ENCODE measurements at places on chromosomes 16 and 17. TPM values are rescaled to one million over a fixed set of nuclear protein-coding genes. Genes with fewer than 3 reads are reported as not detected.

The KRT24 gene
- total RNA-seq = not detected

The DPEP1 gene
- total RNA-seq = not detected

The ZNF785 gene
- total RNA-seq = 5.8 TPM

The TNS4 gene
- total RNA-seq = not detected

The MYH8 gene
- not detected for total RNA-seq

The RPS15A gene
- total RNA-seq = 2,756 TPM

The PLXDC1 gene
- total RNA-seq = not detected

The TTLL6 gene
- not detected for total RNA-seq

The NPIPB2 gene
- total RNA-seq = 2.4 TPM

The RUNDC3A gene
- 0.82 TPM for total RNA-seq

The CD300E gene
- not detected for total RNA-seq

The CCL8 gene
- total RNA-seq = not detected

The KRTAP4-4 gene
- total RNA-seq = not detected

The PHOSPHO1 gene
- 0.10 TPM for total RNA-seq

The KSR1 gene
- total RNA-seq = 30.1 TPM

The MEOX1 gene
- total RNA-seq = 1.9 TPM

The PRPSAP2 gene
- 30.6 TPM for total RNA-seq

The NOTUM gene
- 0.78 TPM for total RNA-seq

The MMP2 gene
- total RNA-seq = 246 TPM

The HSPB9 gene
- total RNA-seq = not detected

The CACNG5 gene
- not detected for total RNA-seq

The PPP1R27 gene
- total RNA-seq = not detected

The IL17C gene
- not detected for total RNA-seq

The BCAR1 gene
- 255 TPM for total RNA-seq

The PIGW gene
- 8.6 TPM for total RNA-seq

The KRT20 gene
- not detected for total RNA-seq

The UTP4 gene
- 31.5 TPM for total RNA-seq

The ACE gene
- 117 TPM for total RNA-seq

The GGT6 gene
- total RNA-seq = not detected

The CYTH1 gene
- 45.6 TPM for total RNA-seq

The CHRNB1 gene
- total RNA-seq = 9.6 TPM

The HSD17B1 gene
- 0.44 TPM for total RNA-seq

The TBC1D3B gene
- total RNA-seq = 1.3 TPM

The KIF18B gene
- 6.8 TPM for total RNA-seq

The CDH8 gene
- 0.24 TPM for total RNA-seq

The KRTAP2-1 gene
- total RNA-seq = not detected

The UBALD2 gene
- 25.7 TPM for total RNA-seq

Measured in glomerular endothelial cell (primary cell).